H54 (cell line): ENCODE measurements at places on chromosomes 6 and 20.

GRCh38 chr6:122400462-122401089, 1.1 kb downstream of the HSF2 start:
- DNase-seq, result no peak

DNA sequence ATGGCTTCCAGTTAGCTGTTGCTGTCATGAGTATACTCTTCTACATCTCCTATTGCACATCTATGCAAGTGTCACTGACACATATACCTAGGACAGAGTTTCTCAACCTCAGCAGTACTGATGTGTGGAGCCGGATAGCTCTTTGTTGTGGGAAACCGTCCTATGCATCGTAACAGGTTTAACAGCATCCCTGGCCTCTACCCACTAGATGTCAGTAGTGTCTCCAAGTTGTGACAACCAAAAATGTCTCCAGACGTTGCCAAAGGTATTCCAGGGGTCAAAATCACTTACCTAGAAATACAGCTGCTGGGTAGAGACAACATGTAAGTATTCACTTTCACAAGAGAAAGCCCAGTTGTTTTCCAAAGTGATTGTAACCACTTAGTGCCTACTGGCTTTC, 637.6 kb downstream of the RNF144B start:
- no peak for DNase-seq

DNA sequence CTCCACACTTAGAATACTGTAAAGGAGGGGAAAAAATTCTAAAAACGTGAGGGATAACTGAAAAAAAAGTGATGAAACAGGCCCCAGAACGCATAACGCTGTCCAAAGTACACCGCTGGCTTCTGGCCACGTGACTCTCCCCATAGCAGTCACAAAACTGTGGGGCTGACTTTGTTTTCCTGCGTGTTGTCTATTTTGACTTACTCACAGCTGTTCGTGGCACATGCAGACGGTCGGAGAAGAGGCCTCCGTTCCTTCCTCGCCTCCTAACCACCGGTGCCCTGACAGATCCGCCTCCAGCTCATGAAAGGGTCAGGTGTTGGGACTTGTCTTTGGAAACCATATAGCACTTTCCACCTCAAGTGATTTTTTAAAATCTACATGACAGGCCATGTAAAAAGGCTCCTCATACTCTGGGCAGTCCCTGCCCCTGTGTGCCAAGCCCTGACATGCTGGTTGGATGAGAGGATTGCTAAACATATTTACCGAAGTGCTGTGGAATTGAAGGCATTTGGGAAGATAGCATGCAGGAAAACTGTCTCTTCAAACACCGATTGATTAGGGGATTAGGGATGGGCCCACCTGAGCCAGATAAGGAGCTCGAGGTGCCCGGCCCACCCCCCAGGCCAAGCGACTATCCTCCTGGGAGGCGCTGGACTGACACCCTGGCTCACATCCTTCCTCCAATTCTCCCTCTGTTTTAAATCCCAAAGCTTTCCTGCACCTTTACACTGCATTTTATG, 54.8 kb downstream of the DACT2 start:
- DNase-seq, result no peak

- DNase-seq, result no peak
Observed at GRCh38 chr6:18414116-18414515, 27.0 kb downstream of the RNF144B start.

DNA sequence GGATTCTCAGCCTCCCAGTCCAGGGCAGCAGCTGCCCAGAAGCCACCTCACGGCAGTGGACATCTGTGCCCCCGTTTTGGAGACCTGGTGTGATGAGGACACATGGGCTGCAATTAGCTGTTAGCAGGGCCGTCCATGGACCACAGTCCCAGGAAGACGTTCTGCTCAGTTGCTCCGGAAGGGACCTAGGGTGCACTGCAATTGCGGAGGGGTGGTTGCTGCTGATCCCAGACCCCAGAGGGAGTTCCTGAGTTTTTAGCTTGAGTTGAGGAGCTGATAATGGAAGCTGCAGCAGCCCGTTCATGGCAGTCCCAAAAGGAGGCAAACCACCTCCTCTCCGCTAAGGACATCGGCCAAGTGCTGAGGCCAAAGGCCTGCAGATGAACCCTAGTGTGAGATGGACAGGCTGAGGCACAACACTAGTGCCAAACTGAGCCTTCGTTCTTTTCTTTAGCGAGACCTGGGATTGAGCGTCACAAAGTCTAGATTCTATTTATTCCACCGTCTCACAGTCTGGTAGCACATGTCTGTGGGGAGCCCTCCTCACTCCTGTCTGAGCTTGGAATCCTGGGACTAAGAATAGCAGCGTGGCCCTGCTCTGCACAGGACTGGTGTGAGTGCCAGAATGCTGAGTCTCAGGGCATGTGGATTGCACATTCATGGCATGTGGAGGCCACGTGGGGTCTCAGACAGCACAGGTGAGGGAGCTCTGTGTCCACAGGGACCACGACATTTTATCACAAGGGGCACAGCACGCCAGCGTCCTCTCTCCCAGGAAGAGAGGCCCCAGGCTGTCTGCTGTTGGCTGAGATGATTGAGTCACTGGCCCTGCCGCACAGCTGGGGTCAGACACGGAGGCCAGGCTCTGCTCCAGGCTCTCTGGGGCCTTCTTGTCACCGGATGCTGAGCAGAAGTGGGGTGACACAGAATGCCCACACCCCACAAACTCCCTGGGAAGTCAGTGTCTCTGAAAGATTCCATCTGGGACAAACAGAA, 113.4 kb downstream of the PSMB1 start:
- peak; percentile 15 for DNase-seq

DNA sequence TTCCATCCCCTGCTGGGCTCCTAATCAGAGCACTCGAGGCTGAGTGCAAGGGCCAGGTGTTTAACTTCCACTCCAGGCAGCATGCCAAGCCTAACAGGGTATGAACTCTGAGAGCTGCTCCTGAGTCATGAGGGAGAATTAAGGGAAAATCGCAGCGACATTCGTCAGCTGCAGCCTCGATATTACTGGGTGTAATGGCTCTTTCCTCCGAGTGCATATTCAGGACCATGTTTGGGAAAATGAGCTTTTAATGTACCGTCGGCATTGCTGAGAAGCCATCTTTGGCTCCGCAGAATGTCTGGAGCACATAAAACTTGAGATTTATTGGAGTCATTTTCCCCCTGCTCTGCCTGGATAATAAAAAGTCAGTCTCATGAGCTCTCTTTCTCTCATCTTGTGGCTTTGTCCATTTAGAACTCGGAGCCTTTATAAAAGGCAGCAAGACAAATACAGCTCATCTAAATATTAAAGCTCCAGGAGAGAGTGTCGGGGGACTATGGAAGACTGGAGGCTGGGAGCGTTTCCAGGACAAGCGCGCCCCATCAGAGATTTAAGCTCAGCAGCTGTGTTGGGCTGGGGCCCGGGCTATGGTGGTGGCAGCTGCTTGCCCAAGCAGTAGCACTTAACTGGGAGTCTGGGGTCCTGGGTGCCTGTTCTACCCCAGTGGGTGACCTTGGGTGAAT, 103.7 kb downstream of the TOX2 start:
- peak; percentile 65 for DNase-seq

DNA sequence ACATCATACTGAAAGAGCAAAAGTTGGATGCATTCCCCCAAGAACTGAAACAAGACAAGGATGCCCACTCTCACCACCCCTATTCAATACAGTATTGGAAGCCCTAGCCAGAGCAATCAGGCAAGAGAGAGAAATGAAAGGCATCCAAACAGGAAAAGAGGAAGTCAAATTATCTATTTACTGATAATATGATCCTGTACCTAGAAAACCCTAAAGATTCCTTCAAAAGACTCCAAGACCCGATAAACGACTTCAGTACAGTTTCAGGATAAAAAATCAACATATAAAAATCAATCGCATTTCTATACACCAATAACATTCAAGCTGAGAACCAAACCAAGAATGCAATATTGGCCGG, 14.5 kb downstream of the CDK19 start:
- no peak for DNase-seq

GRCh38 chr6:15301179-15302006, 55.5 kb downstream of the JARID2 start:
- DNase-seq, result no peak

DNA sequence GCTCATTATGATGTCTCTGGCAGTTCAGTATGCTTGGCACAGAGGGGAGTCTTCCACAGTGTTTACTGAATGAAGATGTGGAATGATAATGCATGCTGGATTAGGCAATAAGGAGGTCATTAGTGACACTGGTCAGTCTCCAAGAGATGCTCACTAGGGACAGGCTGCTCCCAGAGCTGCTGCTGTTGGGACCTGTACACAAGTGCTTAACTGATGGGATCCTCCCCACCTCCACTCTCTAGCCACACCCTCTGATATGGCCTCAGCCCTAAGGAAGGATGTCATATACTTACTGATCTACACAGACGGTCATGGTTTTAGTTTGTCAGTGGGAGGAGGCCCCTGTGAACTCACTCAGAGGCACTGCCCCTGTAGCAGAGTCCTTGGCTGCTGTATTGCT, 73.4 kb downstream of the MYB start:
- no peak for DNase-seq

DNA sequence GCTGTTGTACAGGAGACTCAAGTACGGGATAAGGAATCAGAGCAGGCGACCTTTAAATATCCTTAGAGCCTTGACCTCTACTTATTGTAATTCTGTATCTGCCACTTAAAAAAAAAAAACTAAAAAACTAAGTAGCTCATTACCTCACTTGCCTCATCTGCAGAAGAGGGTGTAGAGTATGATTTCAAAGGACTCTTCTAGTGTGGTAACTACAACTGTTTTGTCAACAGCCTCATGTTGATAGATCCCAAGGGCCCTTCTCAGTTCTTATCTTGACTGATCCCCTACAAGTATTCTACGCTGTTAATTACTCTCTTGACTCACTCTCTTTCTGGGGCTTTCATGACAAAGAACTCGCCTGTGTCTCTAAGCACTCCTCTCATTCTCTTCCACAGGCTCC, 16.7 kb upstream of the PDYN start:
- no peak for DNase-seq
